ENCODE measurements at places on chromosomes 1 and 21. TPM values are rescaled to one million over a fixed set of nuclear protein-coding genes. Genes with fewer than 3 reads are reported as not detected.

Gene SELE
- not detected for total RNA-seq

Gene BATF3
- total RNA-seq: 0.94 TPM

Gene TMEM79
- 2.3 TPM for total RNA-seq

Gene NR5A2
- not detected for total RNA-seq

DNA sequence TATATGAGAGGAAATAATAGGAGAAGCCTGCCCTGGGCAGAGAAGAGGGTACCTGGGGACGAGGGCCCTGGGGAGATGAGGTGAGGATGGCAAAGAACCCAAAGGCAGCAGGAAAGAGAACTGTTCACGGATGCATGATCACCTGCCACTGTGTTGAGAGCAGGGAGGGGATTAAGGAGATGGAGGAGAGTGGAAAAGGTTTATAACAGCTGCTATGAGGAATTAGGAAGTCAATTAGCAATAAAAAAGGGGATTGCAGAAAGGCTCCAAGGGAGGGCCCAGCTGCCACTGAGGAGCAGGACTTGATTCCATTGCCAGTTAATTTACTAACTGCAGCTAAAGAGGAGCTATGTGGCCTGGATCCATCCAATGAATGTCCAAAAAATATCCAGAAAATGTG lies 61.1 kb downstream of the GFI1 start:
- DNase-seq: no peak

GRCh38 chr1:101820071-101820470 lies 176.7 kb downstream of the OLFM3 start:
- peak; percentile 39 for DNase-seq

- peak; percentile 86 for DNase-seq
These were observed 99.4 kb downstream of the GIPC2 start for GRCh38 chr1:78145105-78145580.
